ENCODE measurements at places on chromosomes 2 and 18.
A peak's percentile ranks its signal among the peaks of the same experiment; 100 is the strongest.

DNA sequence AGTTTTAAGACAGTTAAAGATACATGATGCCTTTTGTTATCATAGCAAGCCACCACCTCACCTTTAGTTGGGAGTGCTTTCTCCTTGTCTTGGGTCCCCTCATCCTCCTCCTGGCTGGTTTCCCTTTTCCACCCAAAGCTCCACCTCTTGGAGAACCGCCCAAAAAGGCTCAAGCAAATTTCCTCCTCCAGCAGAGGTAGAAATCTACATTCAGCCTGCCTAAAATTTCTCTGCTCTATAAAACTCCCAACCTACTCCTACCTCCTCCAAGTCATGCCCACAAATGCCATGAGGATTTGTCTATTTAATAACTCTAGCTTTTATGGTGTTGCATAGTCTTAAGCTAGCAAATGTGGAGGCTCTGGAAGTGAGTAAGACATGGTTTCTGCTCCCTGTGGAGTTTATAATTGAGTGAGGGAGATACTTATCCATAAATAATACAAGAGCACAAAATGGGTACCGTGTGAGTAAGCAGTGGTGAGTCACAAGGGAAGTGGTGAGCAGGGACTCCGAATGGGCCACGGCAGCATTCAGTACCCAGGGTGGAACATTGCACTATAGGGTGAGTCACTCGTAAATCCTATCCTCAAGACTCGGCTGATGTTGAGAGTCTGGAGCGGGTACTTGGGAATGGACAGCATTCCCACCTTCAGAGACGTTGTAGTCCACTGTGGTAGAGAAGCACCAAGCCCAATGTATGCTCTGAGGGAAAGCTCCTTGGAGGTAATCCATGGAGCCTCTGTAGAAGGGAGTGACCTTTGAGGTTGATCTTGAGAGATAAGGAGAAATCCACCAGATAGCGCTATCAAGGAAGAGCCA, 146.3 kb downstream of the RTN4 start:
- DNase-seq: peak; percentile 99

GRCh38 chr2:30367232-30368070, 79.6 kb upstream of the LCLAT1 start:
- peak; percentile 75 for DNase-seq

DNA sequence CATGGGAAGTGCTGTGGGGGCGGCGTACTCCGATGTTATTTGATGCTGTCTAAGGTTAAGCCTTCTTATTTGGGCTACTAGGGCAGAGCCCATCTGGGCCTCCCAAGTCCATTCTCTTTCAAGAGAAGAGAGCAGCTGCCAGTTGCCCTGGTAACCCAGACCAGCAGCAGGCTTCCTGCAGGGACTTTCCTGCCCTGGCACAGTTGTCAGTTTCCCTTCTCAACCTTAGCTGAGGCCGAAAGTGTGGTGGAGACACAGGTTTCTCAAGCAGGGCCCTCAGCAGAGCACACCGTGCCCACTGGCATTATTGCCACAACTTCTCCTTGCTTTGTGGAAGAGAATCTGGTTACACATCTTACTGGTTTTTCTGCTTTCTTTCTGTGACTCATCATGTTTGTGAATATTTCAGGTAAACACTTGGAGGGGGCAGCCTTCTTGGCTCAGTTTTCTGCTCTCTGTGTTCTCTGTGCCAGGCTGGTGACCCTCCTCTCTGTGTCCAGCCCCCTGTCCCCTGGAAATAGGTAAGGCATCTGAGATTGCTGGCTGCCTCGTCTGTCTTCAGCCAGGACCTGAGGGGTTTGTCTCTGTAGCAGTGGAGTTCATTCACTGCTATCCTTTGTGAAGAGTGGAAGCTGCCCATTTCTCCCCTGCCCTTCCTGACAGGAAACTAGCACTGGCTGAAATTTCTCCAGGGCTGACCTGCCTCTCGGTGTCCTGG, 111.0 kb downstream of the B3GNT2 start:
- no peak for DNase-seq

GRCh38 chr2:219851169-219851568, 223.7 kb downstream of the SLC4A3 start:
- DNase-seq: no peak

DNA sequence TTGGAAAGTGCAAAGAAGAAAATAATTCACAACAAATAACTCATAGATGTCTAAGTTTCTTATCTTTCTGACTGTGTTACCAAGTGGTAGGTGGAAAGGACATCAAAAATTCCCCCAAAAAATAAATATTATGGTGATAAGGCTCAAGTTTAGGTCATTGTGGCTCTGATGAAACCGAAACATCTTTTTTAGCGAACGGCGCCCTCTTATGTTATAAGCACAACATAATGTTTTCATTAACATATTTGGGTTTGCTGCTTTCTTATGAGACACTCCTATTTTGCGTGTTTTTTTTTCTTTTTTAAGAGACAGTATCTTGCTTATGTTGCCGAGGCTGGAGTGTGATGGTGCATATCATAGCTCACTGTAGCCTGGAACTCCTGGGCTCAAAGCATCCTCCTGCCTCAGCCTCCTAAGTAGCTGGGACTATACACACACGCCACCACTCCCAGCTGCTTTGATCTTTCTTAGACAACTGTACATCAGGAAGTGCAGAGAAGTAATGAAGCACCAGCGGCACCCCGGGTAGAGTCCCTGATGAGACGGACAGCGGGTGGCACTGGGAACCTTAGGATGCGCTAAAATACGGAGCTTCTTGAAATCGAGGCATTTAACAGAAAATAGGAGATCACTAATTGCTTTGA, 38.5 kb upstream of the SLC35G4 start:
- DNase-seq: peak; percentile 46

DNA sequence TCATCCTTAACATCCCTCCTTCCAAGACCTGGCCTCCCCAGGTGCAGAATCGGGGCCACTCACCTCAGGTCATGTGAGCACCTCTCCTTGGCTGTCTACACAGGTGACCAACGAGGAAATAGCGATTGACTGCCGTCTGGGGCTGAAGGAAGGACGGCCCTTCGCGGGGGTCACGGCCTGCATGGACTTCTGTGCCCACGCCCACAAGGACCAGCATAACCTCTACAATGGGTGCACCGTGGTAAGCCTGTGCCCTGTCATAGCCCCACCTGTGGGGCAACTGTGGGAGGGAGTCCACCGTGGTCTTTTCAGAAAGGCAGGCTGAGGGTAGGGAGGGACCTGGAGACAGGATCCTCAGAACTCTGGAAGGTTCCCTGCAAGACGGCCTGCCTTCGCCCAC, 54.3 kb downstream of the BOLA3 start:
- no peak for DNase-seq

DNA sequence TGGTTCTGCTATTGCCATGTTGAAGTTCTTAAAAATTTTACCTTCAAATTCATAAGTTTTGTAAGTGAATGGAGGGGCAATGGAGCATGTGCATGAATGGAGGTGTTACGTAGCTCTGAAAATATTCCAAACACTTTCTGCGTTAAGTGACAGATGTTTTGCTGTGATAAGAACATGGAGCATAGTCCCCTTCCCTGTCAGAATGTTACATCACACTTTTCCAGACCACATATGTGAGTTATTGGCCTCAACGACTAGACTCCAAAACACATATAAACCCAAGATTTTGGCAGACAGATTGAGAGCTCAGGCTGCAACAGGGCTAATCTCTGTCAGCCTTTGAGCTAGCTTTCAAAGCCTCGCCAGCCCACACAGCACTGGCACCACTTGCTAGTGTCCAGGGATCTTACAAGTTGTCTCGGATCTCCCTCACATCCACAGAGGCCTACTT, 27.2 kb upstream of the MFSD6 start:
- no peak for DNase-seq

DNA sequence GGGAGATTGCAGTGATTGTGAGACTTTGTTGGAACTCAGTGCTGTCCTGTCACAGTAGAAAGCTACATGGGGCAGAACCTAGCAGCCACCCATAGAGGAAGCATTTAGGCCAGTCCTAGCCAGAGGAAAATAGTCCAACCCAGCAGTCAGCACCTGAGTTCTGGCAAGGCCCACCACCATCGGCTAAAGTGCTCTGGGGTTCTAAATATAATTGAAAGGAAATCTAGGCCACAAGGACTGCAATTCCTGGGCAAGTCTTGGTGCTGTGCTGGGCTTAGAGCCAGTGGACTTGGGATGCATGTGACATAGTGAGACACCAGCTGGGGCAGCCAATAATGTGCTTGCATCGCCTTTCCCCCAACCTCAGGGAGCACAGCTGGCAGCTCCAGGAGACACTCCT, 28.9 kb upstream of the ACTR2 start:
- DNase-seq: peak; percentile 39

GRCh38 chr2:240782221-240782885, 37.7 kb downstream of the KIF1A start:
- DNase-seq: no peak

DNA sequence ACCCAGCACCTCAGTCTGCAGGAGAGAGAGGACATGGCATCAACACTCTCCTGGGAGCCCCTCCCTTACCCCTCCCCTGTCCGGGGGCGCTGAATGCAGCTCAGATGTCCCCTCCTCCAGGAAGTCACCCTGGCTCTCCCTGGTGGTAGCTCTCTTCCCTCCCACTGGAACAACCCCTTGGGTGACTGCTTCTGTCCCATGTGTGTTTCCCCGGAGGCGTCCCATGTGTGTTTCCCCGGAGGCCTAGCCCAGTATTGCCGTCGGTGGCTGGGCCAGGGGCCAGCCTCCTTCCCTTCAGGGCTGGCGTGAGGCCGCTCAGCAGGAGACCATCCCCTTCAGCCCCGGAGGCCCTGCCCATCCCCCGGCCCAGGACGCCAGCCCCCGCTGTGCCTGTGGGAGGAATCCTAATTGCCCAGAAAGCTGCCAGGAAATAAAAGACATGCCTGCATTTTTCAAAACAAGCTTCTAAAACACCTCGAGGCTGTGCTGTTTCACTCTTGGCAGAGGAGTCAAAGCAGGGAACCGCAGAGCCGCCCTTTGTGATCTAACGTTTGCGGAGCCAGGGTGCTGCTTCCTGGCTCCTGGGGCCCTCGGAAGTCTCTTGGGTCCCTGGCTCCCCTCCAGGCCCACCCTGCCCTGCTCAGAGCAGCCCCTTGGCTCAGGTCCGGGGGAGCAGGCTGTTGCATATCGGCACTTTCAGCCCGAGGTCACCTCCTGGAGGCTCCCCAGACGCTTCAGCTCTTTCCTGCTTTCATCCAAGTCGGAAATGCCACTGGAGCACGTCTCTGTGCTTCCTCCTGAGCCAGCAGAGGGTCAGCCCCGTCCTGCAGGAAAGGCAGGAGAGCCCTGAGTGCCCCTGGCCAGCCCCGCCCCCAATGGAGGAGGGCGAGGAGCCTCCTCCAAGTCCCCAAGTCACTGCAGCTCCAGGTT, 11.4 kb downstream of the SNED1 start:
- peak; percentile 76 for DNase-seq

DNA sequence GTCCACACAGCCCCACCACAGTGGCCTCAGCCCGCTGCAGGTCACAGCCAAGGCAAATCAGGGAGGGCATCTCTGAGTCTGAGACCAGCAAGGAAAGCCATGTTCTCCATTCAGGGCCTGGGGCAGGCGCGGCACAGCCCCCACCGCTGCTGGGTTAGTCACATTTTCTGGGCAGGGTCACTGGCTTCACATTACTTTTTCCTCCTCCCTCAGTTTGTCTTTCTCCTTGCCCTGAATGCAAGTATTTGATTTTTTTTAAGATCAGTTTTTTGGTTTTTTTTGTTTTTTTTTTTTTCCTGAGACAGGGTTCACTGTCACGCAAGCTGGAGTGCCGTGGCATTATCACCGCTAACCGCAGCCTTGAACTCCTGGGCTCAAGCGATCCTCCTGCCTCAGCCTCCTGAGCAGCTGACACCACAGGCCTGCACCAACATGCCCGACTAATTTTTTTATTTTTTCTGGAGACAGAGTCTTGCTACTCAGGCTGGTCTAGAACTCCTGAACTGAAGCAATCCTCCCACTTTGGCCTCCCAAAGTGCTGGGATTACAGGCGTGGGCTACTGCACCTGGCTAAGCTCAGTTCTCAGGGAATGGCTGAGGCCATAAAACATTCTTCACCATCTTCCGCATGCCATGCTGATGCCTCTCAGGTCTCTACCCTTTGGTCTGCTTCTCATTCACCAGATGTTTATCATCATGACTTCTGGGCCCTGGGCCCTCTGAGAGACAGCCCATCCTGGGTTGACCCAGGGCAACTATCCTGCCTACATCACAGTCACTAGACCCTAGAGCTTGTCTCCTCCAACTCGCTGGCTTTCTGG, 628 bp upstream of the CAPG start:
- DNase-seq: peak; percentile 56

DNA sequence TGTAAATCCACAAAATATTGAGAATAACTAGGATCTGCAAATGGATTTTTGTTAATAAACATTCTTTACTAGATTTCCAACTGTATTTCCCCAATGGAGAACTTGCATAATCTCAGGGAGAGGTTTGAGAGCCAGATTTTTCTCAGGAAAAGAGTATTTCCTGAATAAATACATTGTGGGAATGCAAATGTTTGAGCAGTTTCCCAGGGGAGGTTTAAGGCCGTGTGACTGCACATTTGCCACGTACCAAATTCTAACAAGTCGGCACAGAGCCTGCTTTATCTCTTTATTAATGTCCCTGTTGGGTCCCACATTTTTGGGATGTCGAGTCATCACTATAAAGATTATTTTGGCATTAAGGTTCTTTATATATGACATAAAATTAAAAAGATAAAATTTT, 27.0 kb downstream of the TFPI start:
- DNase-seq: peak; percentile 79

- DNase-seq: no peak
Measured at GRCh38 chr18:13219593-13220159, 1.1 kb downstream of the LDLRAD4 start.

DNA sequence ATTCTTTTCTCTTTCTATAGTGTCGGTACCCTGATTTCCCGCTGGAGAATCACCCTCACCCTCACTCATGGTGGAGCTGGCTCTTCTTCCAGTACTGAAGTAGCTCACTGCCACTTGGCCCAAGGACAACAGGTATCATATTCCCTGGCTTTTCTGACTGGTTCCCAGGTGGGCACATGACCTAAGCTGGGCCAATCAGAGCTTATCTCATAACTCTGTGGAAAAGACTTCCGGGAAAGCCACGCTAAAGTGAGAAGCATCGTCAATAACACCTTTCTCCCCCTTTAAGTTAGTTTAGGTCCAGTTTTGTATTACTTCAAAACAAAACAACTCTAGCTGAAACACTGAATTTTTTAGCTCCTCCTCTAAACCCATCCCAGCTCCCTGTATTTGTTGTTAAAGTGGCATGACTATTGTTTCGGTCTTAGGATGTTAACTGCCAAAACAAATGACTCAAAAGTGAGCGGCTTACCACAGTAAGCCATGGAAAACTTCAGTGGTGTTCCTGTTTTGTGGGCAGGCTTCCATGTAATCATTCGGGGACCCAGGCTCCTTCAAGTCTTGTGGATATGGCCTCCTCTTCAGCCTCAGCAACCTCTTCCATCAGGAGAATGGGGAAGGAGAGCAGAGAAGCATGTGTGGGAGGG, 137.4 kb upstream of the DLX2 start:
- peak; percentile 51 for DNase-seq

GRCh38 chr2:110113961-110114591, 1.5 kb downstream of the MALL start:
- no peak for DNase-seq

GRCh38 chr18:11043694-11044093, 105.7 kb downstream of the PIEZO2 start:
- DNase-seq: no peak

DNA sequence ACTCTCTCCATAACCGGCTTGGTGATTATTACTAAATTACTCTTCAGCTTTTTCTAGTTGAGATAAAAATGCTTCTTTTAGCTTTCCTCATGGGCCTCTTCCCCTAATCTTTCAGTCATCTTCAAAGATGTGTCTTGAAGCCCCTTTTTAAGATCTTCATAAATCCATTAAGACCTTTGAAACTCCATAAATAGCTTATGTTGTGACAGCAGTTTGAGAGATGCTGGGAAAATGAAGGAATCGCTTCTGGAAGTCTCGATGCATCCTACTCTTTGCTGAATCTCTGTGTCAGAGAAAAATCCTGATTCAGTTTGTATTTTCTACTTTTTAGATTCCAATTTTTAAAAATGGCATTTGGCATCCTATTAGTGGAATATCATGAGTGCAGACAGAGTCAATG, 13.0 kb downstream of the SCYGR4 start:
- DNase-seq: no peak

Data from AG10803 (cell line).